ENCODE measurements at places on chromosomes 3 and 15.

DNA sequence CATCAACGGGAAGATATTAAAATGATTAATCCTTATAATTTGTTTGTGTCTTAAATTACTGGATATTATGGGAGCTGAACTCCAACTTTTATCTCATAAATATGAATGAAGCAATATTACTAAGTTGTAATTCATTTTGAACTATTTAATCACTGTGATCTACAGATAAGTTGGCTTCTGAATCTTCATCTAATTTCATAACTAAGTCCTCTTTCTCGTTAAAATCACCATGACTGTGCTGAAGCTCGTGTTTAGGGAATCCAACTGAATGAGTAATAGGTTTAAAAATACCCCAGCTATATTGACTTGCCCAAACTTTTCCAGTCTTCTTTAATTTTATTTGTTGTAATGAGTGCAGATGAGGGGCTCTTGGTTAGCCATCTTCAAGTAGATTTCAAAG lies 14.1 kb downstream of the MDFIC2 start:
- no peak for DNase-seq

GRCh38 chr3:133329626-133330025 lies 70.2 kb upstream of the BFSP2 start:
- no peak for DNase-seq

- DNase-seq = no peak
These were observed 54.5 kb upstream of the C3orf80 start for GRCh38 chr3:160170409-160171370.

DNA sequence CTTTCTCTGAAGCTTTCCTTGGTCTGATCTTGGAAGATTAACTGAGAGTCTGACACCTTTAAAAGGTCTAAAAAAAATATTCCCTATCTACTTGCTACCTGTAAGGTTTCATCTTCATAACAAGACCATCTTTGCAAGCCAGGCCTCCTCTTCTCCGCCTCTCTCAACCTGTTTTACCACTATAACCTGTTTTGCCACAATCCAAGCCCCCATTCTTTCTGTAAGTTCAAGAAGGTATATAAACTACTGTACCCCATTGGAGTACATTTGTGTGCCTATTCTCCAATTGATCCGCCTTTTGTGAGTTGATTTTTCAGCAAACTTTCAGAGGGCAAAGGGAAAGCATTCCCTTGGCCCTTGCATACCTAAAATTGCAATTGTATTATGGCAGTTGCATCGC lies 319.3 kb upstream of the NECTIN3 start:
- DNase-seq = no peak

DNA sequence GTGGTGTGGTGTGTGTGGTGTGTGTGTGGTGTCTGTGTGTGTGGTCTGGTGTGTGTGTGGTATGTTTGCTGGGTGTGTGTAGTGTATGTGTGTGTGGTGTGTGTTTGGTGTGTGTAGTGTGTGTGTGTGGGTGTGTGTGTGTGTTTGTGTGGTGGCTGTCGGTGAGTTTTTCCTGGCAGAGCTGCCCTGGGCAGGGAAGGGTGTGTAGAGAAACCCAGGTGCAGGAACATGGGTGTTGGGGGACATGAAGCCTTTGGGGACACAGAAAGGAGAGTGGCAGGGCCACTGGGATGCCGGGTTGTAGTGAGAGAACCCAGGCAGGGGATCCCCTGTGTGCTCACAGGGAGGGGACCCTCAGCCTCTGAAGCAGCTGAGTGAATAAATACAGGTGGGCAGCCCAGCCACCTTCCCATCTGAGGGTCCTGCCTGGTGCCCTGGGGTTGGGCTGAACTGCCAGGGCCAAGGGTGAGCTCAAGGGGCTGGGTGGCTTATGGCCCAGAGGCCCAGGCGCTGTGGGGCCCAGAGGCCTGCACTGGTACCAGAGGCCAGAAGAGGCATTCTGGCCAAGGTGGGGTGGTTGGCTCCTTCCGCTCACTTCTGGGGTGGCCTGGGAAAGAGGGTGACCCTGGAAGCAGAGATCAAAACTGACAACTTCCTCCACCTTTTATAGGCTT lies 48.5 kb upstream of the CTSH start:
- no peak for DNase-seq

Data from RCC 7860 (cell line).